ENCODE measurements at places on chromosomes 16 and 17. TPM values are rescaled to one million over a fixed set of nuclear protein-coding genes. Genes with fewer than 3 reads are reported as not detected.

UBTF gene
- total RNA-seq = 68.1 TPM

KRT28 gene
- not detected for total RNA-seq

TM4SF5 gene
- not detected for total RNA-seq

GJC1 gene
- 2.9 TPM for total RNA-seq

CDC6 gene
- 5.3 TPM for total RNA-seq

TNFSF13 gene
- total RNA-seq = 0.34 TPM

CDK3 gene
- 0.65 TPM for total RNA-seq

NLRC3 gene
- total RNA-seq = 4.0 TPM
